Suppressor macrophage treated with lipopolysaccharide for 4 hours (primary cell): ENCODE measurements at places on chromosomes 13 and 19.

DNA sequence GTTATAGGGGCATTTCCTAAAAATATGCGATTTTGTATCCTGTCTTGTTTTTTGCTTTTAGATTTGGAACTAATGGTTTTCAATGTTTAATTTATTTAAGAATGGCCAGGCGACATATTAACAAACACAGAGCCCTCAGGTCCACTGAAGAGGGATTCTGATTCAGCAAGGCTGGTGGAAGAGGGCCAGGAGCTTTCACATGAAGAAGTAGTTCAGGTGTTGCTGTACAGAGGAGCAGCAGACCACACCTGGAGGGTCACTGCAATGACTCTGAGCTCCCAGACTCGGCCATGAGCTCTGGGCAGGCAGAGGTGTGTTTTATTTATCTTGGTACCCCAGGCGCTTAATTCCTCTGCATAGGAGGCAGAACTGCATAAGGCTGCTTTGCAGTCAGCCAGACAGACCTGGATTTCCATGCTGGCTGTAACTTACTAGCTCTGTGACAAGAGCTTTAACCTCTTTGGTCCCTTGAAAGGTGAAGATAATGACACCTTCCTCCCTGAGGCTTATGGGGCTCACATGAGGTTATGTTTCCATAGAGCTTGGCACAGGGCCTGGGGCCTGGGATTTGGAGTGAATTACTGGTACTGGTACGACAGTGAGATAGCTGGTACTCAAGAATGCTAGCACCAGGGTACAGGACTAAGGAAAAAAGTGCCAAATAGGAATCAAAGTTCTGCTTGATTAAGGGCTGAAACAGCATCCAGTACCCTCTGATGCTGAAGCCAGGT is 184.7 kb downstream of the OXGR1 start:
- no peak for DNase-seq

GRCh38 chr19:39154629-39155100 is 29.1 kb downstream of the PAK4 start:
- DNase-seq: no peak

DNA sequence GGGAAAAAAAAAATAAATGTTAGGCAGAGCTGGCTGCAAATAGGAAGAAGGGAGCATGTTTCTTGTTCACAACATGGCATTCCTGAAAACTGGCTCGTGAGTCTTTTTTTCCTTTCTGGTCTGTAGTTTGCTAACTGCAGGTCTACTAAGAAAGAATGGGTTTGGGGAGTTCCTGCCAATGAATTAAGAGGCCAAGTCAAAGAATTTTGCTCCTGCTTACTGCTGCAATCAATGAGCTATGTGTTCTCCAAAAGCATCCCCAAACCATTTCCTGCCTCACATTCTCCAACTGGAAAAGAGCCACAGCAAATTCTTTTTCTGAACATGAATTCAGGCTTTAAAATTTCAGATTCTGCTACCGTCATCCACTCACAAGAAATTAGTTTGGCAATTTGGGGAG is 88.6 kb downstream of the DCT start:
- no peak for DNase-seq

DNA sequence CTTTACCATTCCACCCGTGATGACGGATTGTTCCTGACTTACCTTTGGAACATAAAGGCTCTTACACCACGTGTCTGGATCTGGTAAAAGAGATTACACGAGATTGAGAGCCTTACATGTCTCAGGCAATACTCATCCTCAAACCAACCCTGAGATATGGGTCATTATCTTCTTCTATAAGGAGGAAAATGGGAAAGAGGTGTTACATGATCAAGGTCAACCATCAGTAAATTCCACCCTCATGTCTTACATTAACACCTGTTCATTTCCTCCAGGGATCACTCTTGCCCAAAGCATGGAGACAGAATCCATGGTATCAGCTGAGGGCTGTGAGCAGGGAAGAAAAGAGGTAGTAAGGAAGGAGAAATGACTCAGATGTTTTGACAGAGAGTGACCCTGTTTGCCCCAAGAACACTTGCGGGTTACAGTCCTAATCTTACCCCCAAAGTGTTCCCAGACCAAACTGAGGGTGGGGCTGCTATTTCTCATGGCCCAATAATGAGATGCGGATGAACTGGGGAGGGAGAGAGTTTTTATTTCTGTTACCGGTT is 19.6 kb downstream of the LILRB4 start:
- DNase-seq: peak; percentile 64

GRCh38 chr19:58009301-58009665 is 6.7 kb upstream of the ZNF606 start:
- no peak for DNase-seq

DNA sequence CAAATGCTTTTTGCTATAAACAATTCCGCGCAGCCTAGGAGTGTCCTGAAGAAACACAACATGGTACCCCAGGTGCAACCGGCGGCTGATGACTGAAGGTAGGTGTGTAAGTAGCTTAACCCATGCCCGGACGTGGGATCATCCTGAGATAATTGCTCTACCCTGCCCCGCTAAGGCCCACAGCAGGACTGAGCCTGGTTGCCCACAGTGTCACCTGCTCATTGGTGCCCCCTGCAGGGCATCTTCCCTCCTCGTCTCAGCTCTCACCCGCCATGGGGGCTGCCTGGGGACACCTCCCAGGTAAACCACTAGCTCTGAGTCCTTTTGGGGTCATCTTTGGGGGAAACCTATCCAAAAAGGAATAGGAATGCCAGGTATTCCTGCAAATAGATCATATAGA is 22.3 kb downstream of the TMEM161A start:
- peak; percentile 43 for DNase-seq
